SIG-M5 (cell line): ENCODE measurements at places on chromosomes 16 and 17.

DNA sequence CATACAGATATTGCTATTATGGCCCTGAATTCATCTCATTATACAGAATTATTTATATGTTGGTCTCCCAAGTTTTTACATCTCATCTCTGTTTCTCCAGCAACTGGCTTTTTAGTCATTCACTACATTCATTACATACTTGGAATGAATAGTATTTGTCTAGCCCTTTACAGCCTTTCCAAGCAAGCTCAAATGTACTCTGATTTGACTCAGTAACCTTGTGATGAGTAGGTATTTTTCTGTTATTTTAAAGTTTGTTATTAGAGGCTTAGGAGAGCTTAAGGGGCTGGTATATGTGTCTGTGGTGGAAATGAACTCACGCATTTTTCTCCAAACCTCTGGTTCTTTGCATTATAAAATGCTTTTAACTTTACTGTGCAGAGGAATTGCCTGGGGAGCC is 224.7 kb downstream of the SNX29 start:
- no peak for DNase-seq

GRCh38 chr17:59425085-59425931 is 93.9 kb downstream of the YPEL2 start:
- DNase-seq = no peak

DNA sequence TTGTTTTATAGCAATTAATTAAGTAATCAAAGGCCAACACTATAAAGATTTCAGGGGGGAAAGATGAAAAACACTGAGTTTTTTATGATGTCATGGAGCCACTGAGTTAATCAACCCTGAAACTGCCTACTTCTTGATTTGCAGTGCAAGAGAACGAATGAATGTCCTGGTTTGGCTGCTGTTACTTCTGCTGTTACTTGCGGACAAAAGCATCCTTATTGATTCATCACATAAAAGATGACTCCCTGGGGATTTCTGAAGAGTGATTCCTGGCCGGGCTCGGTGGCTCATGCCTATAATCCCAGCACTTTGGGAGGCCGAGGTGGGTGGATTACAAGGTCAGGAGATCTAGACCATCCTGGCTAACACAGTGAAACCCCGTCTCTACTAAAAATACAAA is 10.9 kb upstream of the SPNS3 start:
- no peak for DNase-seq

DNA sequence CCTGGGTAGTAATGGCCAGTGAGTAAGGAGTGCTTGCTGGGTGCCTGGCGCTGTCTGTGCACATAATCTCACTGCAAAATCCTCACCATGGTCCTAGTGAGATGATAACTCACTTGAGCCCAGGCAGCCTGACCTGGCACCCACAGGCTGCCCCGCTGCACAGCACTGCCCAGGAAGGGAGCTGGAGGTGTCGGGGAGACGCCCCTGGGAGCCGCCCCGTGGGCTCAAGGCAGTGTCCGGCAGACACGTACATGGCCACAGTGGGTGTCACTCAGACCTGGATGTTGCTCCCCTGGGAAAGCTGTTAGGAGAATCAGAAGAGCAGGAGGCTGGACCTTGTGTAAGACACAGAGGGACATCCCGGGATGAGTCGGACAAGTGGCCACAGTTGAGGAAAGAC is 44.2 kb downstream of the BEAN1 start:
- no peak for DNase-seq

- DNase-seq = no peak
These were observed 65.2 kb downstream of the SHCBP1 start for GRCh38 chr16:46555951-46556350.

DNA sequence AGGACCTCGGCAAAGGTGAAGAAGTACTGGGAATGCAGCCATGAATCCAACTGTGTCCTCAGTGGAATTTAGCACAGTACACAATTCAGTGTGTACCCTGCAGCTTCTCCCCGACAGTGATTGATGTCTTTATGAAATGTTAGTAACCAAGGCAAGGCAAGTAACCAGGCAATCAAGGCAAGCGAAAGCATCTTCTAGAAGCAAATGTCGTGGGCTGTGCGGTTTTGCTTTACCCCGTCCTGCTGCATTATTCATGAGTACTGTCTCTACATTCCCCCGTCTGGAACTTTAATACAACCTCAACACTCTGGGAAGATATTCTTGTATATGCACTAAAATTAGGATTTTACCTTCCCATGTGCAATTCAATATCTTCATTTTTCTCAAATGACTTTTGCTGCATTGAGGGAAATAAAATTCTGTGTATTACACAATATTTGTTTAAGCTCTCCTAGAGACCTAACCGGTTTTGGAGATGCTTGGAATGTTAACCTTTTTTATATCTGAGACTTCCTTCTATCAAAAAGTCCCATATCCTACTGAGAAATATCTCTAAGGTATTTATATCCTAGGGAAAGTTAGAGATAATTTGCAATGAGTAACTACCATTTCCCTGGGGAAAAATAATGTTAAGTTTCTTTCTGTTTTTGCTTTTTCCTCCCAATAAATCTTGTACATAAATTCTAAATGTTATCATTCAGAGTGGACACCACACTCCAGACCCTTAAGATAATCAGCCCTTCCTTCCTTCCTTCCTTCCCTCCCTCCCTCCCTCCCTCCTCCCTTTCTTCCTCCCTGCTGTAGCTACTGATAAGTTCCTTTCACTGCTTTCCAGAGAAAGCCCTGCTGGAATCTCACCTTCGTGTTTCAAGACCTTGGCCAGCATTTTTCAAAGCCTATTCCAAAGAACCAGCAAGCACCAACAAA is 51.9 kb upstream of the ADORA2B start:
- no peak for DNase-seq

DNA sequence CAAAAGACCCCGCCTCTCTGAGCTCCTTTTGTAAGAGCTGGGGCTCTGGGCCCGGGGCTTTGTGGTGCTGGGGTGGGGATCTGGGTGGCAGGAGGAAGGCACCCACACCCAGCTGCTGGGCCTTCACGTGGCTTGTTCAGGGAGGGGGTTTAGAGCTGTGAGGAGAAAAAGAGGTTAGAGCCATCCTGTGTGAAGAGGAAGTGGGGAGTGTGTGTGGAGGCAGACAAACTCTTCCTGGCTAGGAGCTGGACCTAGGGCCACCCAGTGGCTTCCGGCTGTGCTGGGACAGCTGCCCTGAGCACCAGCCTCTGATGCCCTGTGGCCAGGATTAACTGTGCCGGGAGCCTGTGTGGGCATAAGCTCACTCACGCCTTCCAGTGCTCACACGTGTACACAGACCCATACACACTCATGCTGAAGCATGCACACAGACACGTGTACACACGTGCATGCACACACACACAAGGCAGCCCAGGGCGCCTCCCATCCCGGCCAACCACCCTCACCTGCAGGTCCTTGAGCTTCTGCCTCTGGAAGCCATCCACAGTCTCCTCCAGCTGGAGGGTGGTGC is 7.4 kb downstream of the CIBAR2 start:
- no peak for DNase-seq

GRCh38 chr17:5035315-5035714 is at the start of gene SLC52A1:
TSS of gene SLC52A1 (minus strand) at chr17:5035426. CDS start at chr17:5034606, 820 bp downstream.
- no peak for DNase-seq

DNA sequence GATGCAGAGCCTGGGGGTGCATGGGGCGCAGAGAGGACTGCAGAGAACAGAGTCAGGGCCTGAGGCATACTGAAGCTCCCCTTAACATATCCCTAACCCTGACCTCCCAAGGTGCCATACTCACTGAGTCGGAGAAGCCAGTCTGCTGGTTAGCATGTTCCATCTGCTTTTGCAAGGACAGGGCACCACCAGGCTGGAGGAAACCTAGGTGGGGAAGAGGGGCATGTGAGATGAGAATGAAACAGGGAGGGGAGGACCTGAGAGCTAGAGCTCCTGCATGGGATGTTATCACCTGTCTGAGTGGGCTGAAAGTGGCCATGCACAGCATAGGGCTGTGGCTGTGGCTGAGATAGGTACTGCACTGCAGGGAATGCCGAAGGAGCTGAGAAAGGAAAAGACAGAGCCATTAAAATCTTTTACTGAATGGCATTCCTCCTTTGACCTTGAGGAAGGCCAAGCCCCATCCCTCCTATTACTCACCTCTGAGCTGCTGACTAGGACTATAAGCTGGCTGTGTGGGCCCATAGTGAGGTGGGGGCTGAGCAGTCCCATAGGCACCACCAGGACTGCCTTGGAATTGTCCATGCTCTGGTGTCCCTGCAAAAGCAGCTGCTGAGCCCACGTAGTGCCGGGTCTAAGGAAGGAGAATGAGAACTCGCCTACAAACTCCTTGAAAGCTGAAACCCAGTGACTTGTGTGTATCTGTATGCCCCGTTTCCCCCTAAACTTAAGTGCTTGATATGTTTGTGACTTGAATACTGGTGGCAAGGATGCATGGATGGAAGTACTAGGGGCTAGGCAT is 1.9 kb downstream of the GPS2 start:
- DNase-seq = no peak

DNA sequence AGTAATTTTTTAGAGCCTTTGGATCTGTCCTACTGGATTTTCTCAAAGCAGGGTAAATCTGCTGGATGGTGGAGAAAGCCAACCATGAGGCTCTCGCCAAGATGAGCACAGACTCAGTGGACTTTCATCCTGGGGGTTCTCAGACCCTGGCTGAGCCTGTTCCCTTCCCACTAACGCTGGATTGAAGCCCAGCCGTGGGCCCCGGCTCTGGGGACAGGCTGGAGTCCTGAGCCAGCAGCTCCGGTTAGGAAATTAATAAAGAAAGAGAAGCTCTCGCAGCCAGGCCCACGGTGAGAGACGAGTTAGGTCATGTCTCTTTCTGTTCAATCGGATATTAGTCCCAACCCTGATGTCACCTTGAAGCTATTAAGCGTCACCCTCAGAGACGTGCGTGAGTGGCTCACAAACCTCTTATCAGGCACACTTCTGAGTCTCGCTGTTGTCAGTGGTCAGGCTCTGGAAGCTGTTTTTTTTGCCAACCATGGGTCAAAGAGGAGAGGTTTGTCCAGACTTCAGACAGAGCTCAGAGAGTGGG is 27.1 kb downstream of the MEOX1 start:
- DNase-seq = no peak

DNA sequence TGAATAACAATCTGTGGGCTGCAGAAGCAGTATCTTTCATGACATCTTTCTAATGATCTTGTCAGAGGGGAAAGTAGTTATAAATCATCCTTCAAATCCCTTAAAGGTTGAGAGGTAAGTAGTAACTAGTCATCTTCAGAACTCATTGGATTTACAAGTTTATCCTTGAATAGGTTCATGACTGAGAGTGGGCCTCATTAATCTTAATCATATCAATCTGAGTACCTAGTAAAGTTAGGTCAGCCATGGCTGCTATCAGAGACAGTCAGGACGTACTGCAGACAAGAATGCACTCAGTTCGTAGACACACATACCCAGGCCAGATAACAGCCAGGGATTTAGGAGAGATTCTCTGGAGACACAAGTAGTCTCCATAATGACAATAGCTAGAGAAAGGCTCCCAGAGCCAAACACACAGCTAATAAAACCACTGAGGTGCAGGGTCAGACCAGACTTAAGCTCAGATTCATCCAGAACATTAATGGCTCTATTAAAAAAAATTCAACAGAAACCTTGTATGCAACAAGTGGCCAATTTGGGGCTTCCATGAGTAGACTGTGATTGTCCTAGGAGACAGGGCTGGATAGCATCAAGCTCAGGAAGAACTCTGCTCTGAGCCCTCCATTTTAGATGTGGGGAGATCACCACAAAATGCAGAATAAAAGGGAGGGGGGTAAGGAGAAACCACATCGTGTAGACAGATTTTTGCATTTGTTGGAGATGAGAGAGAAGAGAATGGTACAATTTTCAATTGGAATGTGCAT is 65.8 kb downstream of the TBX4 start:
- no peak for DNase-seq
